NCI-H460 (cell line): ENCODE measurements at places on chromosomes 12 and 14. TPM values are rescaled to one million over a fixed set of nuclear protein-coding genes. Genes with fewer than 3 reads are reported as not detected.

GRCh38 chr12:111519083-111519482 lies 80.0 kb downstream of the ATXN2 start:
- no peak for DNase-seq

GRCh38 chr12:107332743-107333142 lies 239.4 kb upstream of the CRY1 start:
- DNase-seq, result no peak

GRCh38 chr12:95105540-95105939 lies 32.1 kb upstream of the NR2C1 start:
- no peak for DNase-seq

Gene RNASE7
- total RNA-seq, result not detected in 2 replicates

DNA sequence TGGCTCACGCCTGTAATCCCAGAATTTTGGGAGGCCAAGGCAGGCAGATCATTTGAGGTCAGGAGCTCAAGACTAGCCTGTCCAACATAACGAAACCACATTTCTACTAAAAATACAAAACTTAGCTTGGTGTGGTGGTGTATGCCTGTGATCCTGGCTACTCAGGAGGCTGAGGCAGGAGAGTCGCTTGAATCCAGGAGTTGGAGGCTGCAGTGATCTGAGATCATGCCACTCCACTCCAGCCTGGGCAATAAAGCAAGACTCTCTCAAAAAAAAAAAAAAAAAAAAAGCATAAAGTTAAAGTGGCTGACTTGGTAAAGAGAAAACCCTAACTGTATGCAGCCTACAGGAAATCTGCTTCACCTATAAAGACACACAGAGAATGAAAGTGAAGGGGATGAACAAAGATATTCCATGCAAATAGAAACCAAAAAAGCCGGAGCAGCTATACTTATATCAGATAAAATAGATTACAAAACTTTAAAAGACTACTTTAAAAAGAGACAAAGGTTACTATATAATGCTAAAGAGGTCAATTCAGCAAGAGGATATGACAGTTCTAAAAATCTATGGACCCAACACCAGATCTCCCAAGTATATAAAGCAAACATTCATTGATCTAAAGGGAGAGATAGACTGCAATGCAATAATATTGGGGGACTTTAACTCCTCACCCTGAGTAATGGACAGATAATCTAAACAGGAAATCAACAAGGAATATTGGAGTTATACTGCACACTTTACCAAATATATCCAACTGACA lies 4.1 kb downstream of the CLEC2B start:
- no peak for DNase-seq
